ENCODE measurements at places on chromosomes 5 and 9.

GRCh38 chr9:133592731-133593409, 16.3 kb downstream of the FAM163B start:
- no peak for DNase-seq

DNA sequence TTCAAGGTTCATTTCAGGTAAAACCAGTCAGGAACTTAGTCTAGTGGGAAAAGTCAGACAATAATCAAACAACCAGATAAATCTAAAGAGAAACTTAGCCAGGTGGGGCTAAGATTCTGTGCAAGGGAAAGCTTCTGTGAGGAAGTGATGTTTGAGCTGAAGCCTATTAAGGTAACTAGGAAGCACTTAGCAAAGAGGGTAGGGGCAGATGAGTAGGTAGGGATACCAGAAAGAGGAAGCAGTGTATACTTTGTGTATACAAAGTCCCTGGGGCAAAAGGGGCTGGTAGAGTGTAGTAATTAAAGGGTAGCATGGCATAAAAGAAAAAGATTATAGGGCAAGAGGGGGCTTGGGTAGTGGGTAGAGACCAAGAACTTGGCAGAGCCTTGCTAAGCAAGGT, 3.6 kb upstream of the SPATA24 start:
- no peak for DNase-seq

DNA sequence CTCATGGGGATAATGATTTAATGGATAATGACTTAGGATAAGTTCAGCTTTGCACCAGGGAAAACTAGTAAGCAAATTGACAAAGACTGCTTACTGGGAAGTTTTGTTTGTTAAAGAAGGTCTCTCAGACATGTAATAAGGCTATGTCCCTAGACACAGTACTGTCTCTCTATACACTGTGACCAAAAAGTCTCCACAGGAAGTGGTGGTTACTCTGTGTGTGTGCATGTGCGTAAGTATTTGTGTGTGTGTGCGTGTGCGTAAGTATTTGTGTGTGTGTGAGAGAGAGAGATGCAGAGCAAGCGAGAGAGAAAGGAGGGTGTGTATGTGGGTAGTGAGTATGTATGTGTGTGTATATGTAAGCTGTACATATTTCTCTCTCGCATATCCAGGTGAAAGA, 229.6 kb downstream of the GLIS3 start:
- no peak for DNase-seq

DNA sequence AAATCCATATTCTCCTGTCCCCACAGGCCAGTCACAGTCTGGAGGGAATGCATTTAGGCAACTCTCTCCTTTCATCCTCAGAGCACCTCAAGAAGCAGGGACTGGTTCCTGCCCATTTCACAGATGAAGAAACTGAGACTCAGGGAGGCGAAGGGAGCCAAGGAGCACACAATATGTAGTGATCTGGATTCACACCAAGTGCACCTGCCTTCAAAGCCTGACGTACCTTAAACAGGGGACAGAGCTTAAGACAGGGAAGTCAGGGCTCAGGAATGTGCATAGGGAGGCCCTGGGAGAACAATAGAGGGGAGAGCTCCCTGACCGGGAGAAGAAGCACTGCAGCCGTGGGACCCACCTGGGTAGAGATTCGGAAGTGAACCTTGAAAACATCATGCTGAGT, 83.0 kb downstream of the GABBR2 start:
- no peak for DNase-seq

- no peak for DNase-seq
Measured at GRCh38 chr9:93185266-93186214, 1.6 kb downstream of the WNK2 start.

DNA sequence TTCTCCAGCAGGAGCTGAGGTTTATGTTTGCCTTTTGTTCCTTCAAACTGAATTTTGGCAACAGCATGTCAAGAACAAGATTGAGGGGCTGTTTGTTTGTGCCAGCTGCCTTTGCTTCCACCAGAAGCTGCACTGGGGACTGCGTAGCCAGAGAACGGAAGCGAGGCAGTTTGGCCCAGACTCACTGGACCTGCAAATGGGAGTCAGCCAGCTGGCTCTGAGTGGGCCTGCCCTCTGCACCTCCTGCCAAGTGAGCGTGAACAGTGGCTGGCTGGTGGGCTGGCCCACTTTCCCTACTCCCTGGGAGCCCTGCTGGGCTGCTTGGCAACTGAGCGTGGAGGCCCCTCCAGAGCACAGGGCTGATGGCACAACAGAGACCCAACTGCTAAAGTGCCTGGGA, 111.6 kb downstream of the GALNT10 start:
- no peak for DNase-seq

DNA sequence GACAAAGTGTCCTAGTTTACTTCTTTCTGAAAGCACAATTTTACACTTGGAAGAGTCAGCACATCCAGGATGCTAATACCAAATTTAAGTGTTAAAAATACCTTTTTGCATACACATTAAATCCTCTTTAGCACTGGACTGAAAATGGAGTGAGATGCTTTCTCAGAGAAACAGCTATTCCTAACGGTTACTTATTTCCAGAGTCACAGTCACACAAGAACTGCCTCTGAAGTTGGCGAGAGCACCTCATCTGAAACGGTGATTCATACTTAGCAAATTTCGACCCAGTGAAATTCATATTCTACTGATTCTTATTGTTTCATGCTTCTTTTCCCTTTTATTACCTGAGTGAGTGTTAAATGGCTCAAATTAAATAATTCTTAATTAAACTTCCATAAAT, 12.2 kb downstream of the CDH18 start:
- DNase-seq: no peak

DNA sequence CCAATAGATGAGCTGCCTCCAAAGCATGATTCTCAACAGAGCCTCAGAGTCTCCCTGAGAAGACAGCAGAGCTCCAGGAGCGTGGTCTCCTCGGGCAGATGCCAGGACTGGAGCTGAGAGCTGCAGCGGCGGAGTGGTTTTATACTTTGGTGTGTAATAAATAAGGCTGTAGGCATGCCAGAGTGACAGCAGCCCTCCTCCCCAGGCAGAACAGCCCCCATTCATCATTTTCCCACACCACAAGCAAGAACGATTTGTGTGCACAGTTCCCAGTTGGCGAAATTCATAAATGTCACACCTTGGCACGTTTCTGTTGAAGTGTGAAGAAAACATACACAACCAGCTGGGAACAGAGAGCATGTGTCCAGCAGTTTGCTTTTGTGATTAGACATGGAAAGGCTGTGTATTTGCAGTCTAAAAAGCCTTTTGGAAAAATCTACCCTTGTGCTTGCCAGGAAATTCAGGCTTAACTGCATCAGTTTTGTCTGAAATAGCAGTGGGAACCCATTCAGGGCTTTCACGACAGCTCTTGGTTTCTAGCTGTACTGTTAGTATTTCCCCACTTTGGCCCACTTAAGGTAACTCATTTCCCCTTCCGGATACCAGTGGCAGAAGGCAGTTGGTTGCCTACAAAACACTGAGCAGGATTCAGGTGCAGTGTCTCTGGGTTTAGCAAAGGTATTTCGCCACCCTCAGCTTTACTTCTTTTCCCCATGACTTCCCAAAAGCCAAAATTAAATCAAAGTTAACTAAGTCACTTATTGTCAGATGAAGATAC, at the start of gene C1QTNF3:
C1QTNF3 (minus strand) TSS at position 115 of the 778 bp plus-strand sequence; CDS start at position 27, 88 bp downstream.
- DNase-seq: no peak

- no peak for DNase-seq
Measured at GRCh38 chr9:10875752-10876151, 262.9 kb upstream of the PTPRD start.

- DNase-seq: no peak
Measured at GRCh38 chr9:130944510-130945058, 5.5 kb upstream of the FIBCD1 start.

DNA sequence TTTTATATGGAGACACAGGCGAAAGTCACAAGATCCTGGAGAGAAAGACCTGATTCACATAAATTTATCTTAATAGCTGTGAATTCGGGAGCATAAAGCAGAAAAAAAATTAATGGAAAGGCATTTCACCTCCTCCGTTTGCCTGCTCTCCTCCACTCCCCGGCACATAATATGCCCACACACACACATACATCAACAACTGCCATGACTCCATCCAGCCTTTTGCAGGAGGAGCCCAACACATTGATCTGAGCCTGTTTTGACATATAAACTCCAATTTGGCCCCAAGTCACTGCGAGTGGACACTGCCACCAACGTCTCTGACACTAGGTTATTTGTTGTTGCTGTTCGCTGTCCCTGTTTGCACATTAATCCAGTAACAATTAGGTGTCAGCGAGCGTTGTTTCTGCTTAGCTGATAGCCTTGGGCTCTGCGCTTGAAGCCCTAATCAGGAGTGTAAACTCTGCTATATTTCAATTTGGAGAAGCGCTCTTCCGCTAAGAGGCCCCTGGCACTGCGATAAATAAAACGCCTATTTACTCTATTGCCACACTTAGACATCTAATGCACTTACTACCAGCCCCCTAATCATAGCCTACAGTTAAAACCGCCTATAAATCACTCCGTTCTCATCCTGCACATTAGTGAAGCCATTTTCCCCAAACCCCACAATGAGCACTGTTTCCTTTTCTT, 195.8 kb upstream of the TBCA start:
- DNase-seq: no peak

- DNase-seq: no peak
Measured at GRCh38 chr5:68834491-68834981, 259.3 kb upstream of the SLC30A5 start.

- DNase-seq: no peak
Measured at GRCh38 chr9:89497257-89497963, 503 bp downstream of the SEMA4D start.

DNA sequence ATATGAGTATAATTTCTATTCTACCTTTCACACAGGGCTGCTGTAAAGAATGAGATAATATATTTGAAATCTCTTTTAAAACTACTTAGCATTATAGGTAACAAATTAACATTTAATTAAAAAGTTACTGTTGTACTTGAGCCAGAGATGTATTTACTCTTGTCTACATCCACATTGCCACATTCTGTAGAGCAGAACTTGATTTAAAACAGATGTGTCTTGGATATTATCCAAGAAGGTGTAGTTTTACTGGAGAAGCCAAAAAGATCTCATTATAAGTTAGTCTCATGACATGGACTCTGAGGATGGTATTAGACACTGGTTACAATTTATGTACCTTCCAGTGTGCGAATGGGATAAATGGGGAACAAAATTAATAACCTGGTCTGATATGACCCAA, 293.1 kb upstream of the CCNH start:
- no peak for DNase-seq

DNA sequence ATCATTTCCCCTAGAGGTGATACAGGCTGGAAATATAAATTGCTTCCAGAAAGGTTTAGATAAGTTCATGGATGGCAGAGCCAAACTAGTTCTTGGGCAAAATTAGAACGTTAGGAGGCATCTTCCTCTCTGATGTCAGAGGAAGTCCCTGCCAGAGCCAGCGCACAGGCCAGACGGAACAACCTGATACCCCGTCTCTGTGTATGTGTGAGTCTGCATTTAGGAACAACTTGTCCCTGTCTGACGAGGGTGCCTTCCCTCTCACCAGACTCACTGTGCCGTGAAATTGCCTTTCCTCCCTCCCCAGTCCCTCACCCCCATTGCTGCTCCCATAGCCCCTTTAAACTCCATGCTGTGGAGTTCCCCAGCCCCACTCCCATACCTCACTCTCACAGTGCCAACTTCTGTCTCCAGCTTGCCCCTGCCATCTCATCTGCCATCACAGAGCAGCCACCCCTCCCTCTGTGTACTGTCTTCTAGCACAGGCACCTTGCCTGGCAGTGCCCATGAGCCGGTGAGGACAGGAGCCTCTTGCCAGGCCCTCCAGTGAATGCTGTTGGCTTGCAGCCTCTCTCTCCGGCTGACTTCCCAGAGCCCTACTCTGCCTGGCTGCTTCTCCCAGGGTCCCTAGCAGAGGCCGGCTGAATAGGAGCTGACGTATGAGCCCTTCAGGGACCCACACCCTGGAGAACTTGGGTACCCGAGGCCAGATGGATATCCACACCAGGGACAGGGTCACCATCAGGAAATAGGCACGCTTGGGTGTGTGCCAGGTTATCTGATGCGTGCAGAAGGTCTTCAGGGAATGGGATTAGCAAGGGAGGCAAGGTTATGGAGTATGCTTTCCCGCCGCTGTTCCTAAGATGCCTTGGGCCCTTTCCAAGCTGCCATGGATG, 26.7 kb downstream of the UNC5A start:
- DNase-seq: no peak

- no peak for DNase-seq
Measured at GRCh38 chr9:27561685-27562084, 11.6 kb downstream of the C9orf72 start.

DNA sequence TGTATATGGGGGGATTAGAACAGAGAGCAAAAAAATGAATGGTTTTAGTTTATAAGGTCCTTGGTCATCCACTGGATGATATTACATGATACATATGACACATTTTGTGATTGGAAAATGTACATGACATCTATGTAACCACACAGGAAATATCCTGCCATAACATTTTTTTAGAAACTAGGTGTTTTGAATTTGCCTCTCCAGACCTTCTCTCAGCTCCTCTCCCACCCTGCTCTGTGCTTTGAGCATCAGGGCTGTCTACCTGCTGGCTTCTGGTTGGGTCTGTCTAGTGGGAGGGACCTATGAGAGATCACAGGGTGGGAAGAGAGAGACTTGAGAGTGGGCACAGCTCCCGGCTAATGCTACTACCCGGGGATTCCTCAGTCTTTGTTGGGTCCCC, 24.4 kb downstream of the AKNA start:
- no peak for DNase-seq

DNA sequence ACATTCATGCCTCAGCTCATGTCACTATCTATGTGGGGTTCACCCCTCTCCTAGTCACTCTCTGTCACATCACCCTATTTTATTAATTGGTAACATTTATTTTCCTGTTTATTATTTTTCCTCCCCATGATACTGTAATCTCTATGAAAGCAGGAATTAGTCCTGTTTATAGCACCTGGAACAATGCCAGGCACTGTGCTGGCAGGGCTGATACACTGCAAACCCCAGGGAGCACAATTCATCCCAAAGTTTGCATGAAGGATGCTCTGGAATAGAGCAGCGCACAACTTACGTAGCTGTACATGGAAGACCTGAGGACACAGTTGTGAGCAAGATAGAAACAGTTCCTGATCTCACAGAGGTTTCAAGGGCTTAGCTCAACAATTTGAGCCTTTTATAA, 103.2 kb downstream of the NSG2 start:
- no peak for DNase-seq

- DNase-seq: no peak
Measured at GRCh38 chr5:82352146-82352791, 74.1 kb upstream of the RPS23 start.

GRCh38 chr9:84173961-84174360, 166.6 kb downstream of the SLC28A3 start:
- DNase-seq: no peak

DNA sequence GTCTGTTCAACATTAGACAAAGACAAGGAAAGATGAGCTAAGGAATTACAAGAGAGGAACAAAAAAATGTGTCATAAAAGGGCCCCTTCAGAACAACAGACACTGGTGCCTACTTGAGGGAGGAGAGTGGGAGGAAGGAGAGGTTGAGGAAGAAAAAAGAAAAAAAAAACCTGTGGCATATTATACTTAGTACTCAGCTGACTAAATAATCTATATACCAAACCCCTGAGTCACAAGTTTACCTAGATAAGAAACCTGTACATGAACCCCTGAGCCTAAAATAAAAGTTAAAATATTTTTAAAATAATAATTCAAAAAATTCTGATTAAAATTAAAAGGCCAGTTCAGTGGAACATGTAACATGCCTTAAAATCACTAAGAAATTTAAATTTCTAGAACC, 107.3 kb downstream of the MTREX start:
- DNase-seq: no peak
